ENCODE measurements at places on chromosomes 11 and 22.

DNA sequence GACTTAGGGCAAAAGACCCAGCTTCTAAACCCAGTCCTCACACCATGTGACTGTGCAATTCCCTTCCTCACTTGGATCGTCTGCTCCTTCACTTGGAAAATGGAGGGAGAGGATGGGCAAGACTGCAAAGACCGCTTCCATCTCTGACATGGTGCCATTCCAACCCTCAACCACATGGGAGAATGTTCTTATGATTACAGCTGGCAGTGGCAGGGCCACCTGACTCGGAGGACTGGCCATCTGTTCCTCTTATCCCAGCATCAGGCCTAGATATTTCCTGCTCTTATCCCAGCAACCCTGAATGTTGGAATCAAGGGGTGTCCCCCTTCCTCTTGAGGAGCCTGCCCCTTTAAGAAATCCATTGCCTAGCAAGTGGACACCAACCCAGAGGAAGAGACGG, 15.4 kb downstream of the DSCAML1 start:
- no peak for DNase-seq

DNA sequence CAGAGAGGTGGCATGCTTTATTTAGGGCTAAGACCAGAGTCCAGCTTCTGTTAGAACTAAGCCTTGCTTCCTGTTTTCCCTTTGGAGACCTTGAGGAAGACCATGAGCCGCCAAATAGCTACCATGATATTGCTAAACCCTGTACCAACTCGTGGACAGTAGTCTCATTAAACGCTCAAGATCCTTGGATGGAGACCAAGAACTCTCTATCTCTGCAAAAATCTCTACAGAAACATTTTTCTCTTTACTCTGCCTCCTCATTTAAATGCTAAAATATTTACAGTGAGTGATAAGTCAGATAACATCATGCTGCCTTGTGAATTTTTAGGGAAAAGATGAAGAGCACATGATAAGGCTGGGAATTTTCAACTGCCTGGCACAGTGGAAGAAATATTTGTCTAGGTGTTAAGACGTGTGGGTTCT, 197.8 kb downstream of the MAML2 start:
- DNase-seq, result no peak

DNA sequence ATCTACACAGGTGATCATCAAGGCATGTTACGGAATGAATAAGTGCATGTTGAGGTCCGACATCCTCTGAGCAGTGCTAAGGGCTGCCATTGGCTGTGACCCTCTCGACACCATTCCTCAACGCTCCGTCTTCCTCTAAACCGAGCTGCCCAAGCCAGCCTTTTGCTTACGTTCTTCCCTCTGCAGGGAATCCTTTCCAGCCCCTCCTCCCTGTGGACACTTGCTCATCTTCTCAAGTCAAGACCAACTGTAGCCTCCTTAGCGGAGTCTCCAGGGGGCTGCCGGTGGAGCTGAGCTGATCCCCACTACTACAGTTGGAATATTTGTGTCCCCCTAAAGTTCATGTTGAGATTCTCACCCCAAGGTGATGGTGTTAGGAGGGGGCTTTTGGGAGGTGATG, 781.0 kb downstream of the TBC1D22A start:
- no peak for DNase-seq

DNA sequence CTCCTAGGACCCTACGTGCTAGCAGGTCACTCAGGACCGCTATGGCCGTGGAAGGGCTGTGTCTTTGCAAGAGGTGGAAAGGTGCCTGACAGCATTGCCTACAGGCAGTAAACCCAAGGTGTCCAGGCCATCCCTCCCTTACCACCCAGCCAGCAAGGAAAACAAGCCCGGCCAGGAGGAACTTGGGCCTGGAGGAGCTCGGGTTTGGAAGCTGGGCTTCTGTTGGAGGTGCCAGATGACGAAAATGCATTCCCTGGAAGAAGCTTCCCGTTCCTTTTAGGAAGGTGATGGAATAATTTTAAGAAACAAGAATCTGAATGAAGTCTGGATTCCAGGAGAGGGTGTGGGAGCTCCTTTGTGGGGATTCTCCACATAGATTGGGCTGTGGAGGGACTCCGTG, 23.6 kb downstream of the FBLN1 start:
- no peak for DNase-seq

DNA sequence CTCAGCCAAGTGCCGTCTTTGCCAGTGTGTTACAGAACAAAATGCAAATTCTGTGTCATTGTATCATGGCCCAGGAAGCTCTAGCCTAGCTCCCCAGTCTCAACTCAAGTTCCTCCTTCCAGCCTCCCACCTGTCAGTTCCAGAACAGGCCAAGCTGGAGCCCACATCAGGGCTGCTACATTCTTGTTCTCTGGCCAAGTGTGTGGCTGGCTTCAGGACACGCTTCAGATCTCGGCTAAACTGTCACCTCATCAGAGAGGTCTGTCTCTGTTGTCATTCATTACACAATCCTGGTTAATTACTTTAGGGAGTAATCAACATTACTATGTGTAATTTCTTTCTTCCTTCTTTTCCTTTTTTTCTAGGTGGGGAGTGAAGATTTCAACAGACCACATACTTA, 347.0 kb upstream of the SYN3 start:
- DNase-seq, result no peak

GRCh38 chr22:19767427-19768341, 7.1 kb downstream of the TBX1 start:
- DNase-seq, result no peak

GRCh38 chr11:17132654-17133053, 55.2 kb upstream of the RPS13 start:
- peak; percentile 3 for DNase-seq

DNA sequence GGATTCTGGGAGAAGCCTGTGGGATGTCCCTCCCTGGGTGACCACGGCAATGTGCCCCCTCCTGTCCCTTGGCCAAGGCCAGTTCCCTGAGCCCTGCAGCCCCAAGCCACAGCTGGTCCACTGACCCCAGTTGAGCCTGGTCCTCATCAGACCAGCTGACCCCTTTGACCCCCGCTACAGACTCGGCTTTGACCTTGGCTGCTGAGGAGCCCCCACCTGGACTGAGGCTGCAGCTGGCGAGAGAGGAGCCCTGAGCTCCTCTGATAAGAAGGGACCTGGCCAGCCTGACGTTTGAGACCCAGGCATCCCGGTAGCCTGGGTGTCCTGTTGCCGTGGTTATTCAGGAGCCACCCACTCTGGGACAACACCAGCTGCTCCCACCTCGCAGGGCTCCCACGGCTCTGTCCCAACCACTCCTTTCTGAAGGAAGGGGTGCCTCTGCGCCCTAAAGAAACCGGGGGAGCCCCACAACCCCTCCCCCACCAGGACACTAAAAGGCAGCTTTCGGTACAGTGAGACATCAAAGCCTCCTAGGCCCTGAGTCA, 3.0 kb downstream of the ASCL2 start:
- no peak for DNase-seq

GRCh38 chr22:29434288-29434687, 4.1 kb upstream of the RFPL1 start:
- no peak for DNase-seq

DNA sequence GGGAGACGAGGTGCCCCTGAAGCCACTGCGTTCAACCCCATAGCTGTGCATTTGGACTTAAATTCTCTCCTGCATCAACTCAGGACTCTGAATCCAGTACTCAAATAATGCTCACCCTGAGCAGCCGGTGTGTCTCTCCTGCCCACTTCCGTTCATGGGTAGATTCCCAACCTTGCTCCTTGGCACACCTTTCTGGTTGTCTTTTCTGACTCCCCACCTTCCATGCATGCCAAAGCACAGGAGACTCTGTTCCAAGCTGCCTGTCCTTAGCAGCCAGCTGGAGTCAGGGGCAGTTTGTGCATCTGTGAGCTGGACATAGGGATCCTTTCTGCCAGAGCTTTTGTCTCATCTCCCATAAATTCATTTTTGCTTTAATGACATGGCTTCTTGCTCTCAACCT, 1242.5 kb downstream of the TBC1D22A start:
- no peak for DNase-seq

- DNase-seq, result no peak
These were observed 93.5 kb downstream of the GRAMD1B start for GRCh38 chr11:123523539-123523938.

DNA sequence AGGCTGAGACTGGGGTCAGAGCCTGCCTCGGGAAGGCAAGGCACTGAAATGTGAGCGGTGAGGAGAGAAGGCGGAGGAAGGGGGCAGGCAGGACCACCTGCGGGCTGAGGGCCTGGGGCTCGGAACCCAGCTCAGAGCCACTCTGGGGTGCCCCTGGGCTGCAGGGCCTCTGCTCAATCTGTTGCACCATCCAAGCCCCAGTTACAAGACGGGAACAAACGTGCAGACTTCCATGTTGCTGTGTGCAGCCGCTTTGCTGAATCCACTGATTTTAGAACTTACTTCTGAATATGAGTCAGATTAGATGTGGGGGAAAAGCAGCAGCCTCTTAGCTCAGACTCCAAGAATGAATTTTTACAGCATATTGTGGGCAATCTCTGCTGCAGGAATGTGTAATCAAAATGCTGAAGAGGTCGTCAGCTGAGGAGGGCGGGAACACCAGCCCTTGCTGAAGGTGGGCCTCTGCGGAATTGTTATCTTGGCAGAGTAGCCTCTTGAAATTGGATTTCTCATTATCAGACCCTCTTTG, 21.6 kb downstream of the PARVG start:
- DNase-seq, result no peak
